Suppressor macrophage treated with lipopolysaccharide for 4 hours (primary cell): ENCODE measurements at places on chromosomes 12 and 14.

DNA sequence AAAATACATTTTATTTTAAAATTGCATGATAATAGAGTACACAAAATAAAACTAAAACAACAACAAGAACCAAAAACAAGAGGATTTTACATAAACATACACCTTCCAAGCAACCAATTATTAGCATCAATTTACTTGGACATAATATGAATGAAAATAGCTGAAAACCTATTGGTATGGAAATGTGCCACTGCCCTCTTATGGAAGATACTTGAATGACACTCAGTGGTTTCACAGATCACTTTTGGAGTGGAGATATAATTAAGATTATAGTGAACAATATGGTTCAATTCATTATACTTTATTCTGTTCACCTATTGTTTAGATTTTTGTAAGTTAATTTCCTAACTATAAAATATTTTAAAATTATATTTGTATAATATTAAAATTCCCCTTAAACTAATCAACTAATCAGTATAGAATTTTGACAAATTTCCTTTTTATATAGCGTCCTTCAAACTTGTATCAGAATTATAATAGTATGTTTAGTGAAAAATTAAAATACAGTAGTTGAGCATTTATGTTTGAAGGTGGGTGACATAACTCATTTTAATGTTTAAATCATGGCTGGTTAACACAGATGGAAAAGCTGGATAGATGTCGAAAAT is 70.1 kb downstream of the SLC6A15 start:
- DNase-seq = peak; percentile 37

- no peak for DNase-seq
Observed at GRCh38 chr14:68820536-68820935, 27.7 kb upstream of the ZFP36L1 start.

- peak; percentile 75 for DNase-seq
Observed at GRCh38 chr12:53743266-53744129, 8.3 kb downstream of the CISTR start.

- no peak for DNase-seq
Observed at GRCh38 chr14:81889529-81889928, 355.9 kb upstream of the SEL1L start.

DNA sequence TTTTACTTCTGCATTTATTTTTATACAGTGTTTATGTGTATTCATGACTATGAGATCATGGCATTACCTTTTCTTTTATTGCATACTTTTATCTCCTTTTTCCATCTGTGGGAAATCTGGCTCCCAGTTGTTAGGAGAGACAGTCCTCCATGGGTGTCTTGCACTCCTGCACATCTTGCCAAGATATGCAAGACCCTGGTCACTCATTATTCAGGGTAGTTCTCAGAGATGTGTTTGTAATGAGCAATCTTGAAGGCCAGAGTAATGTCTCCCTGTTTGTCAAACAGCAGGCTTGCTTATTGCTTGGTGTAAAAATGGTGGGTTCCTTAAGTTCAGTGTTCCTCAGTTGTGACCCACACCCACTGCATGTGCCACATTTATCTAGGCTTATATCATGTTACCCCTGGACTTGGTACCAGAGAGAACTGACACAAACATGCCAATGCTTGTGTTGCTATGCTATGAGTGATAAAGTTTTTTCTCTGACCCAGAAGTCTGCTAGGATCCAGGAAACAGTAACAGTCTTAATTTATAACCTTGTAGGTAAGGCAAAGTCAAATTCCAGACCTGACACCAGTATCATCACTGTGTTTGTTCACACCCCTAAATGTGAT is 36.8 kb downstream of the PPHLN1 start:
- no peak for DNase-seq

- DNase-seq = peak; percentile 86
Observed at GRCh38 chr12:6462234-6462995, 8.1 kb downstream of the VAMP1 start.

DNA sequence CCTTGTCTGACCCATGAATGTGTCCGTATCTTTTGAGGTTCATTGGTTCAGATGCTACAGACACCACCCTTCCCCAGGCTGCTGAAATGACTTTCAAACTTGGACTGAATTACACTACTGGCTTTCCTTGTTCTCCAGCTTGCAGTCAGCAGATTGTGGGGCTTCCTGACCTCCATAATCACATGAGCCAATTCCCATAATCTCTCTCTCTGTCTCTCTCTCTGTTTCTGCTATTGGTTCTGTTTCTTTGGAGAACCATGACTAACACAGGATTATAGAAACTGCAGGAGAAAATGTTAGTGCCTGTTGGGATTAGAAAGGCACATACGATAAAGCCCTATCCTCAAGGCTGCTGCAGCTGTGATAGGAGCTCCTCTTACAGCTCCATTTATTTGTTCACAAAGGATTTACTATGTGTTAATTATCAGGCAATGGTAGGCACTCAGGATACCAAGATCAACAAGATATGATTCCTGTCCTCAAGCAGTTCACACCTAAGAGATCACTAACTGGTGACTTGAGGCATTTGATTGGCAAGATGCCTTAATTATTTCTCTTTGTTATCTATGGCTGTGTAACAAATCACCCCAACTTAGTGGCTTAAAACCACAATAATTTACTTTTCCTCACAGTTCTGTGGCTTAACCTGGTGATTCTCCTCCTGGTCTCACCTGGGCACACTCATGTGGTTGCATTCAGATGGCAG is 10.2 kb upstream of the NYNRIN start:
- DNase-seq = no peak

DNA sequence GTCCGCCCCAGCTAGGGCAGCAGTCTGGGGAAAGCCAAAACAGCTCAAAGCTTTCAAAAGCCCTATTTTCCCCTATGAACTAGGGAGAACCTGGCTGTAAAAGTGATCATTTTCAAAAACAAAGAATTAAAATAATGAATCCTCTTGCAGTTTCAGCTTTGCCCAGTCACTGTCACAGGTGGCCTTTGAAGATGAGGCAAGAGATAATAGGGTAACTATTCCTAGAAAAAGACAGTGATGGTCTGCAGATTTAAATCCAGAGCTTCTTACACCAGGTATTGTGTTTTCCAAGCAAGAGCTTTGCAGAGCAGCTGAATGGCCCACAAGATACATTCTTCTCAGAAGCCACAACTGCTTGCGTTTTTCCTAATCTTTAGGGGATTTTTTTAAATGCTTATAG is 80.2 kb upstream of the NUDT4 start:
- no peak for DNase-seq

GRCh38 chr12:77334806-77335205 is 269.4 kb upstream of the E2F7 start:
- DNase-seq = no peak

DNA sequence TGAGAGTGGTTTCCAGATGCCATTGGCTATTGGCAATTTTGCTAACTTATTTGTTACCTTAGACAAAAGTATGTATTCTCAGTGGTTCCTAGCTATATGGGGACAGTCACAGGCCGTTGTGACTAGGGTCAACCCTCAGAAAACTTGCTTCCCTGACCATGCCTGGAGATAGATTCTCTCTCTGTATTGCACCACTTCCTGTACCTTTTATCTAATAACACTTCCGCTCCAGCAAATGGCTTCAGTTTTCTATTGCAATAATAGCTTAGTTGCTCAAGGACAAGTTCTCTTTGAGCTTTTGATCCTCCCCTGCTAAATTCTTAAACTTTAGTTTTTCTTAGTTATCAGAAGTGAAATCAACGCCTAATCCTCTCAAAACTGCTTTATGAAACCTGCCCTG is 338.0 kb downstream of the RMST start:
- no peak for DNase-seq

- DNase-seq = no peak
Observed at GRCh38 chr14:99725774-99726537, 41.9 kb downstream of the CYP46A1 start.

DNA sequence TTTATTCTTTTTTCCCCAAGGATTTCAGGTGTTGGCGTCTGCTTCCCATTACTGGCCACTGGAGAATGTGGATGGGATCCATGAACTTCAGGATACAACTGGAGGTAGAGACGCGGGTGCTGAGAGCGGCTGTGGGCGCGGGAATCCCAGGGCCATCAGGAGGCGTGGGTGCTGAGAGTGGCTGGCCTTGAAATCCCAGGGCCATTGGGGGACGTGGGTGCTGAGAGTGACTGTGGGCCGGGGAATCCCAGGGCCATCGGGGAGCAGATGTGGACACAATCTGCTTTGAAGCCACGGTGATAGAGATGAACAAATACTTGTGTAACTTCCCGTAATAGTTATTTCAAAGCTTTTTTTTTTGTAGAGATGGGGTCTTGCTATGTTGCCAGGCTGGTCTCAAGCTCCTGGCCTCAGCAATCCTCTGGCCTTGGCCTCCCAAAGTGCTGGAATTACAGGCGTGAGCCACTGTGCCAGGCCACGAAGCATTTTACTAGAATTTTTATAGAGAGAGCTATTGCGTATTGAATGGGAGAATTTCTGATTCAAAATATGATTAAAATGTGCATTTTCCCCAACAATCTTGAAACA is 12.8 kb downstream of the ADGRD1 start:
- peak; percentile 82 for DNase-seq

- DNase-seq = no peak
Observed at GRCh38 chr12:581321-581720, 81.9 kb downstream of the NINJ2 start.

GRCh38 chr12:116194935-116195431 is 82.5 kb downstream of the MED13L start:
- no peak for DNase-seq

- no peak for DNase-seq
Observed at GRCh38 chr14:99560922-99561683, 42.9 kb downstream of the CCDC85C start.

DNA sequence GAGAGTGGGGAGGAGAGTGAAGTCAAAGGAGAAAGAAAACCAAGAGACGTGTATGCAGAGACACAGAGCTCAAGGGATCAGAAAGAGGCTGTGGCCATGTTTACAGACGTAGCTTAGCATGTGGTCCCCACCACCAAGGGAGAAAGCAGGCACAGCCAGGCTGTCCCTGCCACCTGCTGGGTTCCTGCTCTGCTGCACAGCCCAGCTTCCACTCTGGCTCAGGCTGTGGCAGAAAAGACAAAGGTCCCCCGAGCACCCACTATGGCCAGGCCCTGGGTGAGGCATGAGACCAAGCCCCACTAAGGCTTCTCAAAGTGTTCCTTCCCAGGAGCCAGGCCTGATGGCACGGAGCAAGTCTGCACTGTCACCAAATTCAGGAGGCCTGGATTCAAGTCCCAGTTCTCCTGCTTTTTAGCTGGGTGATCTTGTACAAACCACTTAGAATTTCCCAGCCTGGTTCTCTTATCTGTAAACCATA is 25.9 kb upstream of the COL2A1 start:
- no peak for DNase-seq
